ENCODE measurements at places on chromosomes 13 and 19. TPM values are rescaled to one million over a fixed set of nuclear protein-coding genes. Genes with fewer than 3 reads are reported as not detected.

The TLE6 gene
- 1.1 TPM for total RNA-seq

The DHRS12 gene
- 3.1 TPM for total RNA-seq

The PSG1 gene
- total RNA-seq = not detected

The RAB4B gene
- total RNA-seq = 9.1 TPM
